MCF 10A (cell line): ENCODE measurements at places on chromosomes 11 and 22. TPM values are rescaled to one million over a fixed set of nuclear protein-coding genes. Genes with fewer than 3 reads are reported as not detected.

- no peak for DNase-seq
- no peak overlapping the region for H3K27ac ChIP-seq
- H3K27me3 ChIP-seq = peaks cover 51% of the 10 kb centered on the region
- H3K36me3 ChIP-seq = no peaks in the 10 kb centered on the region
- no peaks in the 10 kb centered on the region for H3K4me1 ChIP-seq
Observed at GRCh38 chr11:117475716-117476530, 148.3 kb downstream of the CEP164 start.

GRAMD1B gene
- total RNA-seq = 0.26 and 0.27 TPM in 2 replicates

- H3K27me3 ChIP-seq = no peaks in the 10 kb centered on the region
- H3K4me1 ChIP-seq = peaks cover 6% of the 10 kb centered on the region
- no peaks in the 10 kb centered on the region for H3K36me3 ChIP-seq
- no peak overlapping the region for H3K4me3 ChIP-seq
- H3K27ac ChIP-seq = no peak overlapping the region
- no peak for DNase-seq
Observed at GRCh38 chr22:29150701-29151100, 55.0 kb upstream of the EMID1 start.

DNA sequence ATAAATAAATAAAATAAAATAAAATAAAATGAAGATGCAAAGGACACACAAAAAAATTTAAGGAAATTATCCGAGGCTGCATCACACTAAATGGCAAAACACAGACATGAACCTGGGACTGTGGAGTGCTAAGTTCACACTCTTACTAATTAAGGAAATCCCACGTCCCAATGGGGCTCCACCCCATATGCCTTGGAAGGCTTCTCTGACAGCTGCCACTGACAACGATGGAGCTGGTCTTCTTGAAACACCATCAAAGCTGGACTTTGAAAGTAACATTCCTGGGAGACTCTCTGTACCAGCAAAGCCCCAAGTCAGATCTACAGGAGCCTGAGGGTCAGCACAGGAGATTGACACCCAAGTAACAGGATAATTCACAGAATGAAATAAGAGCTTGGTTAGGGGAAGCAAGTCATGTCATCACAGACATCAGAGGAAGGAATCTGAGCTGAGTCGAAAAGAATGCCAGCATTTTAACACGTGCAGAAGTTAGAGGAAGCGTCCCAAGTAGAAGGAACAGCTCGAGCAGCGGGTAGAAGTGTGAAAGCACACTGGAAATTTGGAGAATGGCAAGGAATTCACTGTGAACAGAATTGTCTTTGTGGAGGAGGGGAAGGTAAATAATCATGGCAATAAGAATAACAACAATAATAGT, 13.8 kb downstream of the TPST2 start:
- no peaks in the 10 kb centered on the region for H3K27me3 ChIP-seq
- no peak for DNase-seq
- peaks cover 6% of the 10 kb centered on the region for H3K36me3 ChIP-seq
- H3K4me1 ChIP-seq = no peaks in the 10 kb centered on the region

GRCh38 chr11:12050470-12051286, 42.3 kb upstream of the DKK3 start:
- no peaks in the 10 kb centered on the region for H3K36me3 ChIP-seq
- H3K4me1 ChIP-seq = peaks cover 38% of the 10 kb centered on the region
- H3K27ac ChIP-seq = no peak overlapping the region
- H3K4me3 ChIP-seq = no peak overlapping the region

DNA sequence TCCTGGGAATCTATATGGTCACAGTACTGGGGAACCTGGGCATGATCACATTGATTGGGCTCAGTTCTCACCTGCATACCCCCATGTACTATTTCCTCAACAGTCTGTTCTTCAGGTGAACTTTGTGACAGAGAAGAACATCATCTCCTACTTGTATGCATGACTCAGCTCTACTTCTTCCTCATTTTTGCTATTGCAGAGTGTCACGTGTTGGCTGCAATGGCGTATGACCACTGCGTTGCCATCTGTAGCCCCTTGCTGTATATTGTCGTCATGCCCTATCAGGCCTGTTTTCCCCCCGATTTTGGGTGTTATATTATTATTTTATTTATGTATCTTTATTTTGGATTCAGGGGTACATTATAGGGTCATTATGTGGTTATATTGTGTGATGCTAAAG, 2.4 kb upstream of the OR8G1 start:
- no peaks in the 10 kb centered on the region for H3K4me1 ChIP-seq
- H3K27me3 ChIP-seq = peaks cover 45% of the 10 kb centered on the region
- no peak overlapping the region for H3K27ac ChIP-seq
- no peak overlapping the region for H3K4me3 ChIP-seq

ABCC8 gene
- total RNA-seq = not detected in 2 replicates

DNA sequence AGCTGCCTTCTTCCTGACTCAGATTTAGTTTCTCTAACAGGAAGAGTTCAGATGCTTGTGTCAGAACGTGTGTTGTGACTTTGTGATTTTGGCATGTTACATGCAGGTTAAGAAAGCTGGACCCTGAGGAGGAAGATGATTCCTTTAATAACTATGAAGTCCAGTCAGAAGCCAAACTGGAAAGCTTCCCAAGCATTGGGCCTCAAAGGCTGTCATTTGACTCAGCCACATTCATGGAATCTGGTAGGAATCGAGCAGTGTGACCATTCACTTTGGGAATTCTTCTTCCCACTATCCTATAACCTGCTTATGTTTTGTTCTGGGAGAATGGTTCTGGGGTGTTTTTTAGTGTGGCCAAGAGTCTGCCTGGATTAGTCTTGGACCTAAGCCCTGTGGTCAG, 48.0 kb downstream of the CABIN1 start:
- H3K36me3 ChIP-seq = peaks cover 78% of the 10 kb centered on the region
- DNase-seq = peak; percentile 33
- no peak overlapping the region for H3K4me3 ChIP-seq
- no peak overlapping the region for H3K27ac ChIP-seq

GRCh38 chr22:46465345-46465720, 72.1 kb downstream of the CELSR1 start:
- H3K4me3 ChIP-seq = no peak overlapping the region
- peaks cover 8% of the 10 kb centered on the region for H3K4me1 ChIP-seq
- no peaks in the 10 kb centered on the region for H3K27me3 ChIP-seq
- H3K27ac ChIP-seq = no peak overlapping the region
- H3K36me3 ChIP-seq = peaks cover 27% of the 10 kb centered on the region
- DNase-seq = no peak

DNA sequence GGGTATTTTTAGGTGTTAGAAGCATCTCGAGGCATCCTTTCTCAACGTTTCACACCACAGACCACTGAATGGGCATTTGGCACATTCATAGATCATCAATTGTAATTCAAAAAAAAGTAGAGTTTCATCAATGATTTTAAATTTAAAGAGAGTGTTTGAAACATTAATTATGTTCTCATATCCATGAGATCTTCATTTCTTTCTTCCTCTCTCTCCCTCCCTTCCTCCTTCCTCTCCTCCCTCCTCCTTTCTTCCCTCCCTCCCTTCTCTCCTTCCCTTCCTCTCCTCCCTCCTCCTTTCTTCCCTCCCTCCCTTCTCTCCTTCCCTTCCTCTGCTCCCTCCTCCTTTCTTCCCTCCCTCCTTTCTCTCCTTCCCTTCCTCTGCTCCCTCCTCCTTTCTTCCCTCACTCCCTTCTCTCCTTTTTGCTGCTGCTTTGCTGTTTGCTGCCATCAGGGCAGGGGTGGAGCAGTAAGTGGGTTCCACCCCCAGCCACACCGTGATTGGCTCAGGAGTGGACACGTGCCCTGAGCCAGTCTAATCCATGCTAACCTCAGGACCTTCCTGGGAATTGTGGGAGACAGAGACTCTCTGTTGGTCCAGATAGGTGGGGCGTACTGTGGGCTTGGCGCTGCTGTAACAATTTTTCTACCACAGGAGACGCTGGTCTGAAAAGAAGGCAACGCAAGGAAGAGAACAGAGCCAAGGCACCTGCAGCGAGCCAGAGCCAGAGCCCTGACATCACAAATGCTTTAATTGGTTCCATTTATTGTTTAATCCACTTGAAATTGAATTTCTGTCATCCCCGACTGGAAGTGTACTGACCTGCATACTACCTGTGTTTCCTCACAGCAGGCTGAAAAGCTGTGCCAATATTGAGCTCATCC, 33.7 kb upstream of the APOBEC3A start:
- peak; percentile 62 for DNase-seq
- H3K27me3 ChIP-seq = peaks cover 16% of the 10 kb centered on the region
- H3K4me3 ChIP-seq = peak overlapping the region; percentile 66
- no peaks in the 10 kb centered on the region for H3K36me3 ChIP-seq
- H3K27ac ChIP-seq = no peak overlapping the region

GRCh38 chr11:61531044-61531443, 22.5 kb downstream of the LRRC10B start:
- no peaks in the 10 kb centered on the region for H3K36me3 ChIP-seq
- H3K27ac ChIP-seq = no peak overlapping the region
- H3K4me3 ChIP-seq = no peak overlapping the region
- no peak for DNase-seq

C11orf42 gene
- not detected in 2 replicates for total RNA-seq

- H3K4me1 ChIP-seq = peaks cover 6% of the 10 kb centered on the region
- peak overlapping the region; percentile 71 for H3K27ac ChIP-seq
- H3K36me3 ChIP-seq = no peaks in the 10 kb centered on the region
- DNase-seq = peak; percentile 87
Observed at GRCh38 chr22:31969789-31970489, 25.6 kb downstream of the YWHAH start.

SCGB2A2 gene
- not detected in 2 replicates for total RNA-seq

DNA sequence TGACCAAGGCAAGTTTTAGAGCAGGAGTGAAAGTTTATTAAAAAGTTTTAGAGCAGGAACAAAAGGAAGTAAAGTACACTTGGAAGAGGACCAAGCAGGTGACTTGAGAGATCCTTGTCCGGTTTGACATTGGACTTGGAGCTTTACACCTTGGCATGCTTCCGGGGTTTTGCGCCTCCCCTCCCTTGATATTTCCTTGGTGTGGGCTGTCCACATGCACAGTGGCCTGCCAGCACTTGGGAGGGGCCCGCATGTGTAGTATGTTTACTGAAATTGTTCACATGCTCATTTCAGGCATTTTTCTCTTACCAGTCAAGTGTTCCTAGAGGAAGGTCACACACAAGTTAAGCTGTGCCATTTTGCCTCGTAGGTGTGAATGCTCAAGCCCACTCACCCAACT, 19.0 kb upstream of the THRSP start:
- H3K4me1 ChIP-seq = peaks cover 14% of the 10 kb centered on the region
- H3K27me3 ChIP-seq = no peaks in the 10 kb centered on the region
- DNase-seq = no peak
- H3K4me3 ChIP-seq = no peak overlapping the region
- no peaks in the 10 kb centered on the region for H3K36me3 ChIP-seq

DNA sequence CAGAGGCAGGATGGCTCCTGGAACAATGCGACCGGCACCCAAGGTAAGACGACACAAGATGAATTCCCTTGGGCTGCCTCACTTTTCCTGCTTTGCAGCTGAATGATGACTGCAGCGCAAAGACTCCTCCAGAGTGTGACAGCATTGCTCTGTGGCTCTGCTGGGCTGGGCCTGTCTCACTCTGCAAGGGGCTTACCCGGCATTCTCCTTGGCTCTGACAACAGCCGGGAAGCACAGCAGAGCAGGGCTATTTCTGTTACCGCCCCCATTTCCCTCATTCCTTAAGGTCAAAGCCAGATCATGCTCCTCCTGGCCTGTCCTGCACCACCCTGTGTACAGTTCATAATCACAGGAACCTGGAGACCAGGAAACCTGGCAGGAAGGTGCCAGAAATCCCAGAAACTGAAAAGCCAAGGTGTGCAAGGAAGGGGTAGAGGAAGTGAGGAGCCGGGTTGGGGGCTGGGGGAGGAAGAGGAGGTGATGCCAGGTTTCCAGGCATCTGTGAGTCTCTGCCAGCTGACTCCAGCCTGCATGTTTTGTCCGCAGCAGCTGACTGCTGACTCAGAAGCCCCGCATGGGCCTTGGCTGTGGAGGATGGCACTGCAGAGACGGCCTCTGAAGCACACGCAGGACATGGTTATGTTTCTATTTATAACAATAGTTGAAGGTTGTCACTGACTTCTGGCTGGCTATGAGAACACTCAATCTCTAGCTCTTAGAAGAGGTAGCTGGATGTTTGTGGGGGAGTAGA, 113.6 kb downstream of the MICAL3 start:
- no peak overlapping the region for H3K4me3 ChIP-seq
- H3K27ac ChIP-seq = peak overlapping the region; percentile 11
- H3K27me3 ChIP-seq = no peaks in the 10 kb centered on the region
- peaks cover 16% of the 10 kb centered on the region for H3K36me3 ChIP-seq
- peaks cover 20% of the 10 kb centered on the region for H3K4me1 ChIP-seq

TST gene
- 16.2 and 16.4 TPM in 2 replicates for total RNA-seq

DNA sequence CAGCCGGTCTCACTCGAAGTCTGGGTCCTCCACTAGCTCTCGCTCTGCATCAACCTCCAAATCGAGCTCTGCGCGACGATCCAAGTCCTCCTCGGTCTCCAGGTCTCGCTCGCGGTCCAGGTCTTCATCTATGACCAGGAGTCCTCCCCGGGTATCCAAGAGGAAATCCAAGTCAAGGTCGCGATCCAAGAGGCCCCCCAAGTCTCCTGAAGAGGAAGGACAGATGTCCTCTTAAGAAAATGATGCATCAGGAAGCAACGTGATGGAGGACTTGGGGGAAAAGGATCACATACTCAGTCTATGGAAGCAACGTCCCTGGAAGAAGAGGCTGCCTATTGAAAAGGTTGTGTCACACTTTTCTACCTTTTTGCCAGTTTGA, 1.1 kb downstream of the SRSF8 start:
- H3K4me3 ChIP-seq = peak overlapping the region; percentile 99
- no peaks in the 10 kb centered on the region for H3K27me3 ChIP-seq
- DNase-seq = no peak
- peaks cover 18% of the 10 kb centered on the region for H3K4me1 ChIP-seq
- peak overlapping the region; percentile 95 for H3K27ac ChIP-seq
- peaks cover 19% of the 10 kb centered on the region for H3K36me3 ChIP-seq

NXPE4 gene
- total RNA-seq = not detected in 2 replicates

TMPRSS6 gene
- not detected in 2 replicates for total RNA-seq

DNA sequence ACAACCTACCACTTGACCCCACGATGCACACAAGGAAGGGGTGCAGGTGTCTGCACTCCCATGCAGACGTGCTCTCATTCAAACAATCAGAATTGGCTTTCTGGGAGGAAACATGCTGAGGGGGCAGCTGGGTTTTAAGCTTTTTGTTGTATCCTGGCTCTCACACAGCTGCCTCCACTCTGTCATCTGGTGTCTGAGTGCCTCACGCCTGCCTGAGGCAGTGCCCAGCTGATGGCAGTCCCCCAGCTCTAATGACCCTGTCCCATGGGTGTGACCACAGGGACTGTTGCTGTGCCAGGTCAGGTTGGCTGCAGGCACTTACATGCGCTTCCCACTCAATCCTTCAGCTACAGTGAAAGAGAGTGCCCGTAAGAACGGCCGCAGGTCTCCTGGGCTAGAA, 53.7 kb downstream of the ARFGAP3 start:
- H3K36me3 ChIP-seq = peaks cover 62% of the 10 kb centered on the region
- H3K4me1 ChIP-seq = peaks cover 9% of the 10 kb centered on the region
- no peak for DNase-seq
- H3K4me3 ChIP-seq = no peak overlapping the region
